EH (cell line): ENCODE measurements at places on chromosomes 5 and 9.
A peak's percentile ranks its signal among the peaks of the same experiment; 100 is the strongest.

DNA sequence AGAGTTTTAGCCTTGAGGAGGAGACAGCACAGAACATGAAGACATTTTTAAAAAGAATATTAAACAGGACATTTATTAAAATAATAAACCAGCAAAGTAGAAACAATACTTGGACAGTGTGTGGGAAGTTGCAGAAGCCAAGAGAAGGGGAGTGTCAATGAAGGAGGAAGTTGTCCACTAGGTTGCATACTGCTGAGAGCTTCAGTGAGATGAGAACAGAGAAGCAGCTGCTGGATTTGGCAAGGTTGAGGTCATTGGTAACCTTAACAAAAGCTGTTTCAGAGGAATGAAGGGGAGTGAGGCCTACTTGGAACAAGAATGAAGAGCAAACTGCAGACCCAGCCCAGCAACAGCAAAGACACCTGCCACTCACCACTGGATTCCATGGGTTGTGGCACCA, 11.4 kb downstream of the BHMT start:
- DNase-seq: no peak

GRCh38 chr9:26125693-26126092, 447.4 kb upstream of the TUSC1 start:
- no peak for DNase-seq

DNA sequence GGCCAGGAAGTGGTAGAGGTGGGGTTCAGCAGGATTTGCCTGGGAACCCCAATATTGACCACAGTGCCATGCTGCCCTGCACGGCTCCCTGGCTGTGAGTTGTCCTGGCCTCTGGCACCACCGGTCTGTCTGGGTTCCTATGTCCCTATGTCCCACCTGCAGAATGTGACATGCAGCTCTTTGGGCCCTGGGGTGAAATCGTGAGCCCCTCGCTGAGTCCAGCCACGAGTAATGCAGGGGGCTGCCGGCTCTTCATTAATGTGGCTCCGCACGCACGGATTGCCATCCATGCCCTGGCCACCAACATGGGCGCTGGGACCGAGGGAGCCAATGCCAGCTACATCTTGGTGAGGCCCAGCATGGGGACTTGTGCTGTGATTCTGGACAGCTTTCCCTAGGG, 2.0 kb upstream of the CACFD1 start:
- DNase-seq: no peak

- DNase-seq: peak; percentile 77
Observed at GRCh38 chr9:96555567-96556386, 63.9 kb downstream of the CDC14B start.

DNA sequence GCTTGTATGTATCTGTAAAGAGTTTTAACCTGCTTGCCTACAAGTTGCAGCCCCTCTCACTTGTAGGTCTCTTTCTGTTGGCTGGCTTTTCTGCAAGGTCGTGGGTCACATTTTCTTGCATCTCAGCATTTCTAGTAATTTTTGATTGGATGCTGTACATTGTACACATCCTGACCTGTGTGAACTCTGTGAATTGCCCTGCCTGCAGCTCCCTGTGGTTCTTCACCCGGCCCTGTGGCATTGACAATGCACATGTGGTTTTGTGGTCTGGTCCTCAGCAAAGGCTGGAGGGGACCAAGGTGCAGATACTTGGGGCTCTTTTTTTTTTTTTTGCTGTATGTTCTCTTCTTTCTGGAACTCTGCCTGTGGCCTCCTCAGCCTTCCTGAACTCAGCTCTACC, 53.6 kb downstream of the WNK2 start:
- DNase-seq: no peak

GRCh38 chr9:98210435-98210834, 18.0 kb upstream of the CORO2A start:
- no peak for DNase-seq

GRCh38 chr5:170330568-170331054, 33.0 kb upstream of the LCP2 start:
- DNase-seq: no peak

DNA sequence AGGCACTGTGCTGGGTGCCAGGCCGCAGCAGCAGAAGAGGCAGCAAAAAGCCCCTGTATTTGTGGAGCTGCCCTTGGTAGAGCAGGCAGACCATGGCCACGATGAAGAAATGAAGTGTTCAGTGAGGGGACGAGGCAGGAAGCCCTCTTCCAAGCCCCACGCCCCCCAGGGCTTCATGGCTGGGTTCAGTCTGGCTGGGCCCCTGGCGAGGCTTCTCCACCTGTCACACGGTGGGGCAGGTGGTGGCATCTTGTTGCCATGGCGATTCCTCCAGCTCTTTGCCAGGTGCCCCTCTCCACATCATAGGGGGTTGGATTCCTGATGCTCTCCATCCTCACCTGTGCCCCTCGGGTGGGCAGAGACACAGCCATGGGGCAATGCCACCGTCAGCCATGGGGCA, 21.5 kb downstream of the ADGRD2 start:
- DNase-seq: no peak
